ENCODE measurements at places on chromosomes 13 and 19. TPM values are rescaled to one million over a fixed set of nuclear protein-coding genes. Genes with fewer than 3 reads are reported as not detected.

Gene PSENEN
- 36.8 TPM for total RNA-seq

Gene CLEC17A
- total RNA-seq, result 2.3 TPM

Gene GSX1
- not detected for total RNA-seq

Gene MAP4K1
- total RNA-seq, result 4.0 TPM

Gene TSPAN16
- not detected for total RNA-seq

Gene CTXN1
- total RNA-seq, result 25.9 TPM

Gene TLE2
- total RNA-seq, result 47.1 TPM

Gene HSPB6
- 44.8 TPM for total RNA-seq

Gene RPL28
- 1,742 TPM for total RNA-seq

Gene ZNF285
- total RNA-seq, result 1.4 TPM

Gene MIA
- not detected for total RNA-seq

Gene ZNF570
- total RNA-seq, result 5.1 TPM

Gene SIGLEC7
- 6.3 TPM for total RNA-seq

Gene IGSF23
- not detected for total RNA-seq

Gene IRS2
- total RNA-seq, result 12.9 TPM

Gene ETV2
- total RNA-seq, result 0.31 TPM

Gene SLC10A2
- 13.7 TPM for total RNA-seq

Gene ZNF460
- total RNA-seq, result 54.1 TPM

Gene LRCH1
- 35.4 TPM for total RNA-seq

Gene FBXO27
- 2.8 TPM for total RNA-seq

Gene FOSB
- total RNA-seq, result 24.2 TPM

Gene SNRPA
- total RNA-seq, result 47.4 TPM

Gene ACER1
- not detected for total RNA-seq

Gene UBE2L5
- total RNA-seq, result not detected

Gene ADGRE2
- total RNA-seq, result 25.7 TPM

Gene ACP5
- 184 TPM for total RNA-seq

Gene IZUMO1
- total RNA-seq, result 1.2 TPM

Gene PTGER1
- total RNA-seq, result 4.3 TPM

Gene LGI4
- 3.5 TPM for total RNA-seq

Gene SRRM5
- not detected for total RNA-seq

Gene OR7D2
- not detected for total RNA-seq

Gene ZNF208
- total RNA-seq, result 3.3 TPM

Gene TMC4
- total RNA-seq, result 81.0 TPM

Gene ZGLP1
- 3.7 TPM for total RNA-seq

Gene NAPSA
- total RNA-seq, result 1,838 TPM

Gene GNG7
- total RNA-seq, result 2.4 TPM

Gene CD177
- 13.7 TPM for total RNA-seq
